ENCODE measurements at places on chromosomes 3 and 15.

GRCh38 chr3:178676942-178677790 is 140.9 kb downstream of the KCNMB2 start:
- no peak for DNase-seq

DNA sequence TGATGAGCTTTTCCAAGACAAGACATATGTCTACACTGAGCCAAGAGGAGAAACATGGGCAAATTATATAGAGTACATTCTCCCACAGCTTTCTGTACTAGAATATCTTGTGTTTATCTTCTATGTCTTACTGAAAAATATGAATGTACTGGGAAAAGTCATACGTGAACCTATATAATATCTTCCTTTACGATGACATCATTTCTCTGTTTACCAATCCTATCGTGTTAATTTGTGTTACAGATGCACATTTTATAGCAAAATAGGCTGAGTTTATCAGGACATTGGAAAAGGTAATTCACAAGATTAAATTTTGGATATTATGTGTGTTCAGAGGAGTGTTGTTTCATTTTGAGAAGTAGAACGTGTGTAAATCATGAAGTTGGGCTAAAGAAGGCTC is 452.5 kb upstream of the THRB start:
- DNase-seq = no peak

DNA sequence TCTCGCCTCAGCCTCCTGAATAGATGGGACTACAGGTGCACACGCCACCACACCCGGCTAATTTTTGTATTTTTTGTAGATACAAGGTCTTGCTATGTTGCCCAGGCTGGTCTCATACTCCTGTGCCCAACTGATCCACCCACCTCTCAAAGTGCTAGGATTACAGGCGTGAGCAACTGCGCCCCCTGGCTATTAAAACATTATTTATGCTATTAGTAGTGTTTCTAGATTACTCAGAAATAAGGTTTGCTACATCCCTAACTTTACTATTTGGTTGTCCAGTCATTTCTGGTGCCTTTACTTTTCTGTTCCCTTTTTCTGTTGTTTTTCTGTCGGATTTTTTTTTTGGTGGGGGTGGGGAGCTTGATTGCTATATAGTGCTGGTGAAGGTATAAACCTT is 393.6 kb upstream of the TPM1 start:
- peak; percentile 17 for DNase-seq

- DNase-seq = no peak
Observed at GRCh38 chr3:8157640-8158039, 344.0 kb upstream of the LMCD1 start.

DNA sequence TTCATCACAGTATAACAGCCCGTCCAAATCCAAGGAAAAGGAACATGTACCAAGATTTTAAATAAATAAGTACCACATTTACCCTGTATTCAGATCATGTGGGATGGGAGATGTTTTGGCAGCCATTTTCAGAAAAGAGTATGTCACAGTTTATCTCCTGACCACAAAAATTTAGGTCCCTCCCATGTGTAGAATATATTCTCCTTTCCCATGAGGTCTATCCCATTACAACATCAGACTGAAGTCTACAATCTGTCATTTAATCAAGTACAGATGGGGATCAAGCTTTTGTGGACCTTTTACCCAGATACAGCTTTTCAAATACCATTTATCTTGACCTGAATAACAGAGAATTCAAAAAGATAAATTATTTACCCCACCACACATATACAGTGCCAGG is 444.5 kb downstream of the PLOD2 start:
- DNase-seq = peak; percentile 82

- no peak for DNase-seq
Observed at GRCh38 chr3:128313071-128313725, 153.5 kb downstream of the DNAJB8 start.

- DNase-seq = no peak
Observed at GRCh38 chr3:73332558-73332957, 271.1 kb downstream of the EBLN2 start.

DNA sequence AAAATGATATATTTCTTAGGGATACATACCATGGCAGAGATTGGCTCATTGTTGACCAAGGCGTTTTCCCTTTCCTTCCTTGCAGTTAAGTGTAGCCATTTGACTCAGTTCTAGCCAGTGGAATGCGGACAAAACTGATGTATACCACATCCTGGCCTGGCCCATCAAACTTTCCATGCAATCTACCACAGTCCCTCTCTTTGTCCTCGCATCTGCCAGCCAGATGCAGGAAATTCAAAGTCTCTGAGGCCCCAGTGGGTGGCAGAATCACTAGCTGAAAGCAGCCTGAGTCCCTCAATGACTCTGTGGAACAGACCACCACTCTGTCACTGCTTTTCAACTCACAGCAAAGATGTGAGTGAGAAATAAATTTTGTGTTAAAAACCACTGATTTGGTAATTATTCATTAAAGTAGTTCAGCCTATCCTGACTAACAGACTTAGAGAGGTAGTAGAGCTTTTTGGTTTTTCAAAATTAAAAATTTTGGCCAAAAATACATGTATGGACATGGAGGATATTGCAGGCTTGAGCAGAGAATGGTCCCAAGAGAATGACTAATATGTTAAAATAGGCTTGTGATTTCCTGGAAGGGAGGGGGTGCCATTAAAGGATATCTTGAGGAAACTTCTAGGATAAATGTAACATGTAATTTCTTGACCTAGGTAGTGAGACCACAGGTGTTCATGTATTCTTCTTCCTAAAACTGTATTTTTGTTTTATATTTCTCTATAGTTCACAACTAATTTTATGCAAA is 10.9 kb downstream of the LRRFIP2 start:
- peak; percentile 91 for DNase-seq

GRCh38 chr3:147197739-147198138 is 208.6 kb downstream of the ZIC4 start:
- DNase-seq = no peak

DNA sequence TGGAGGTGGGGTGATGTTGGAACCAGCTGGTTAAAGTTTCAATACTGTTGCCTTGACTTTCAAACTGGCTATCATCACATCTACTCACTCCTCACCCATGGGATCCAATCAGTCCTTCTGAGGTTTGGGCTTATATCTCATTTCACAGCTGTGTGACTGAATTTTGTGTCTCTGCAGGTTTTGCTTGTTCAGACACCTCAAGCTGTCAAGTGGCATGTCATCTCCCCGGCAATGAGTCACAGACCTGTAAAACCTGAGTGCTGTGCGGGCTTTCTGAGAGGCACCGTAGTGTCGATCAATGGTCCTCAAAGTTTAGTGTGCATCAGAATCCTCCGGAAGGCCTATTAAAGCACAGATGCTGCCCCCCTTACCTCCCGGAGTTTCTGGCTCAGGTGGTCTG is 86.4 kb upstream of the RORA start:
- DNase-seq = no peak

GRCh38 chr15:29337156-29337959 is 67.7 kb upstream of the NSMCE3 start:
- peak; percentile 72 for DNase-seq

- no peak for DNase-seq
Observed at GRCh38 chr3:14057701-14058100, 67.0 kb downstream of the CHCHD4 start.

GRCh38 chr3:14650193-14650592 is 1.4 kb upstream of the CCDC174 start:
- DNase-seq = no peak

Measured in fibroblast of skin of scalp (primary cell).